T-cell (primary cell): ENCODE measurements at places on chromosomes 4 and X. TPM values are rescaled to one million over a fixed set of nuclear protein-coding genes. Genes with fewer than 3 reads are reported as not detected.

DNA sequence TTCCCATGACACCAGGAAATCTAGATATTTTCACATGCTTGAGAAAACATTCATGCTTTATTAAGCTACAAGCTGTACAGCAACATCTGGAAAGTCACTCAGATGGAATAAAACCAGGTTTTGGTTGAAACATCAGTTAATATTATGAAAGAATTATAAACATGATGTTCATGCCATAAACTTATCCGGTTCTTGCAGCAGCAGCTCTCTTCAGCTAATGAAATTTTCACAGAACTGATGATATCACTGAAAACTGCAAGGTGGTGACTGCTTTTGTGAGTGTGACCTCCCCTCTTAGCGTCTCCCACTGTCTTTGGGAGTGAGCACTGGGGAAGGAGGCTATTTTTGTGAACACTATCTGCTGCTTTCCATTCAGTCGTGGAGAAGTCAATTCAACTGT is 56.9 kb downstream of the ARHGAP10 start:
- H3K27ac ChIP-seq, result no peak overlapping the region
- H3K27me3 ChIP-seq, result no peaks in the 10 kb centered on the region
- no peak overlapping the region for H3K4me3 ChIP-seq
- peaks cover 10% of the 10 kb centered on the region for H3K4me1 ChIP-seq
- DNase-seq, result no peak

- H3K36me3 ChIP-seq, result no peaks in the 10 kb centered on the region
- no peak overlapping the region for H3K27ac ChIP-seq
- H3K4me3 ChIP-seq, result no peak overlapping the region
- no peaks in the 10 kb centered on the region for H3K4me1 ChIP-seq
- no peak for DNase-seq
These were observed 125.3 kb downstream of the SCFD2 start for GRCh38 chr4:53240573-53240972.

- H3K27ac ChIP-seq, result no peak overlapping the region
- no peak overlapping the region for H3K4me3 ChIP-seq
- peaks cover 4% of the 10 kb centered on the region for H3K27me3 ChIP-seq
These were observed 16.8 kb upstream of the LAP3 start for GRCh38 chr4:17560065-17560673.

DNA sequence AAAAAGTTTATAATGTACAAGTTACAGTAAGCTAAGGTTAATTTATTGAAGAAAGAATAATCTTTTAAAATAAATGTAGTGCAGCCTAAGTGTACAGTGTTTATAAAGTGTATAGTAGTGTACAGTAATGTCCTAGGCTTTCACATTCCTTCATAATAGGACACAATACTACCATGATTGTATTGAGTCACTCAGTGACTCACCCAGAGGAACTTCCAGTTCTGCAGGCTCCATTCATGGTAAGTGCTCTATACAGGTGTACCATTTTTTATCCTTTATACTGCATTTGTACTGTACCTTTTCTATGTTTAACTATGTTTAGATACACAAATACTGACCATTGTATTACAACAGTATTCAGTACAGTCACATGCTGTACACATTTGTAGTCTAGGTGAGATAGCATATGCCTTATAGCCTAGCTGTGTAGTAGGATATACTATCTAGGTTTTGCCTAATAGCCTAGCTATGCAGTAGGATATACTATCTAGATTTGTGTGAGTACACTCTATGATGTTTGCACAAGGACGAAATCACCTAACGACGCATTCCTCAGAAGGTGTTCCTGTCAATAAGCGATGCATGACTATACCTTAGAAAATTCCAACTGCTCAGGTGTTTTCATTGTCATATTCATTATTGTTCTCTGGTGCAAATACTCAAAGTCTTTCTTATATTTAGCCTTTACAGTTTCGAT is 5.5 kb upstream of the TMEM255A start:
- no peak overlapping the region for H3K27ac ChIP-seq
- H3K36me3 ChIP-seq, result no peaks in the 10 kb centered on the region
- peaks cover 5% of the 10 kb centered on the region for H3K27me3 ChIP-seq
- no peak overlapping the region for H3K4me3 ChIP-seq
- H3K4me1 ChIP-seq, result no peaks in the 10 kb centered on the region

DNA sequence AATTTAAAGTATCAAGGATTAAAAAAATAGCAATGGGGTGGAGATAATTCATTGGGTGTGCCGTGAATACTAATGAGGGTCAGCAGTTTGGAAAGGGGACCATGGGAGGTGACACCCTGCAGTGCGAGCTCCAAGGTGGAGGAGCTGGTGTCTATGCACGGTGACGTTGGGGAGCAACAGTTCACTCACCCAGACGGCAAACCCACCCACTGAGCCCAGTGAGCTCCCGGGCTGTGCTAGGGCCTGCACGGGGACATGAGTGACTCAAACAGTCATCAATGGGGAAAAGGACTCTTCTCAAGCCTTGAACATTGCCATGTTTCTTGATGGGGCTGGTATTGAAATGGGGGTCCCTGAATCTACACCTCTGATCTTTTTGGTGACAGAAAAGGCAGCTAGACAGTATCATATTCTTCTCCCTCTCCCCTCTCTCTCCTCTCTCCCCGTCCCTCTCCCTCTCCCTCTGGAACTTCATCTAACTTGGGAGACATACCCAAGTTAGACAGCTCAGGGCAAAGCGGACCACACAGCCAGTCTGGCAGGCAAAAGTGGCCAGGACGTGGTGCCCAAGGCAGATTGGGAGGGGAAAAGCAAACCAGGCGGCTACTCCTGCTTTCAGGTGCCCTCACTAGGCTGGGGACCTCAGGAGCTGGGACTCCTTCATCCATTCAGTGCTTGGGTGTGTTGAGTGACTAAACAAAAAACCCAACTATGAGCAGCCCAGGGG is 26.3 kb upstream of the PPP2R2C start:
- H3K27me3 ChIP-seq, result no peaks in the 10 kb centered on the region
- H3K4me1 ChIP-seq, result no peaks in the 10 kb centered on the region
- no peaks in the 10 kb centered on the region for H3K36me3 ChIP-seq
- no peak overlapping the region for H3K27ac ChIP-seq

GRCh38 chr4:56391270-56391669 is 4.0 kb upstream of the AASDH start:
- no peaks in the 10 kb centered on the region for H3K36me3 ChIP-seq
- H3K4me3 ChIP-seq, result no peak overlapping the region
- DNase-seq, result no peak
- no peak overlapping the region for H3K27ac ChIP-seq
- H3K27me3 ChIP-seq, result no peaks in the 10 kb centered on the region

- H3K27ac ChIP-seq, result no peak overlapping the region
- H3K4me1 ChIP-seq, result no peaks in the 10 kb centered on the region
- no peak for DNase-seq
- no peak overlapping the region for H3K4me3 ChIP-seq
These were observed 8.8 kb upstream of the TLL1 start for GRCh38 chr4:165864271-165864670.

DNA sequence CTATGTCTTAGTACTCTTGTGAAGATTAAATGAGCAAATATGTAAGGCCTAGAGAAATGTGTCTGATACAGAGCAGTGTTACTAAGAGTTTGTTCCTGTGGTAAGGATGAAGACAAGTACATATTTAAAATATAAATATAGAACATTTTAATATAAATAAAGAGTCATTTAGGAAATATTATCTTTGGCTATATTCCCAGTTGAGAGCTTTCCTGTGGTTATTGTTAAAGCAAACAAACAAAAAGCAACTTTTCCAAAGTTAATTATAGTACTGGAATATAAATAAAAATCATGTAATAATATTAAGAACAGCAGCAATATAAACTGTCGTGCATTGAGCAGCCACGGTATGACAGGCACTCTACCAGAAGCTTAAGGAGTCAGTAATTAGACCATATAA is 472.5 kb downstream of the INPP4B start:
- no peak for DNase-seq
- peaks cover 8% of the 10 kb centered on the region for H3K4me1 ChIP-seq
- no peaks in the 10 kb centered on the region for H3K36me3 ChIP-seq
- no peak overlapping the region for H3K4me3 ChIP-seq
- no peak overlapping the region for H3K27ac ChIP-seq

DNA sequence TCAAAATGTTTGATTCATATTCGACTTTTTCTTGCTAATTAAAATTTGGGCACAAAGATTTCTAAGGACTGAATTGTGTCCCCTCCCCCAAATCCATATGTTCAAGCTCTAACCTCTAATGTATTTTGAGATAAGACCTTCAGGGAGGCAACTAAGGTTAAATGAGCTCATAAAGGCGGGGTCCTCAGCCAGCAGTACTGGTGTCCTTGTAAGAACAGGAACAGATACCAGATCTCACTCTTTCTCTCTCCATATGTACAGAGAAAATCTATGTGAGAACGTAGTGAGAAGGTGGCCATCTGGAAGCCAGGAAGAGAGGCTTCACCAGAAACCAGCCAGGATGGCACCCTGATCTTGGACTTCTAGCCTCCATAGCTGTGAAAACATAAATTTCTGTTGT is 116.9 kb downstream of the VEGFC start:
- no peaks in the 10 kb centered on the region for H3K4me1 ChIP-seq
- no peak overlapping the region for H3K4me3 ChIP-seq
- no peak for DNase-seq

DNA sequence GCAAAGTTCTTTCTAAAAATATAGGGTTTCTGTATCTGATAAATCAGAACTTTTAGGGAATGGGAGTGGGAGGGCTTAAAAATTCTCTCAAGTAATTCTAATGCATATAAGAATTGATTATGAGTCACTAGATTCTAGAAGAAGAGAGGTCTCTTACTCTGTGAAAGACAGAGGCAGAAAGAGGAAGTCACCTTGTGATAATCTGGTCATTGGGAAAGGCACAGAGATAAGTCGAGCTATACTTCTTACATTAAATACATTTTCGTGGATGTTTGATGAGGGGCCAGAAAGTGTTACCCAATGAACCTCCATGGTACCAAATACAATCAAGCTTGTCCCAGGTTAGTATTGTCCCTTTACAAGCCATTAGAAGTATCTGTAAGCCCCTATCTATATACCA is 134.4 kb downstream of the MAD2L1 start:
- no peaks in the 10 kb centered on the region for H3K36me3 ChIP-seq
- no peak overlapping the region for H3K4me3 ChIP-seq
- DNase-seq, result no peak
- H3K27me3 ChIP-seq, result no peaks in the 10 kb centered on the region
- no peaks in the 10 kb centered on the region for H3K4me1 ChIP-seq

- no peaks in the 10 kb centered on the region for H3K36me3 ChIP-seq
- H3K4me1 ChIP-seq, result peaks cover 18% of the 10 kb centered on the region
- H3K27me3 ChIP-seq, result peaks cover 6% of the 10 kb centered on the region
- peak overlapping the region; percentile 44 for H3K4me3 ChIP-seq
- no peak overlapping the region for H3K27ac ChIP-seq
These were observed 11.6 kb downstream of the PDZD4 start for GRCh38 chrX:153818571-153819383.

DNA sequence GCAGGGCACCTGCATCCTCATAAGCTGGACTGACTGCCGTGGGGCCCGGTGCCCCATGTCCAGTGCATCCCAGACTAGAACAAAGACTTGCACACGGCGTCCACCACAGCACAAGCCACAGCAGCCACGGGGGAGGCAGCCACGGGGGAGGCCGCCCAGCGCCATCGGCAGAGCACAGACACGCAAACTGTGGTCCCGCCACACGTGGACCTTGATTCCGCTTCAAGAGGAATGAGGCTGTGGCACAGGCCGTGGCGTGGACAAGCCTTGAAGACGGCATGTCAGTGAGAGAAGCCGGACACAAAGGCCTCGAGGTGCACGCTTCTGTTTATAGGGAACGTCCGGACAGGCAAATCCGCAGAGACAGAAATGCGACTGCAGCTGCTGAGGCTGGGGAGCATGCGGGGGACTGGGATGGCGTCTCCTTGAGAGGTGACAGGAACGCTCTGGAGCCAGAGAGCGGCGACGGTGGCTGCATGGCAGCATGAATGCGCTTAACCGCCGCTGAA is 10.1 kb upstream of the CPLX1 start:
- no peaks in the 10 kb centered on the region for H3K27me3 ChIP-seq
- DNase-seq, result no peak
- peaks cover 15% of the 10 kb centered on the region for H3K4me1 ChIP-seq
- no peak overlapping the region for H3K4me3 ChIP-seq
- H3K36me3 ChIP-seq, result no peaks in the 10 kb centered on the region

DNA sequence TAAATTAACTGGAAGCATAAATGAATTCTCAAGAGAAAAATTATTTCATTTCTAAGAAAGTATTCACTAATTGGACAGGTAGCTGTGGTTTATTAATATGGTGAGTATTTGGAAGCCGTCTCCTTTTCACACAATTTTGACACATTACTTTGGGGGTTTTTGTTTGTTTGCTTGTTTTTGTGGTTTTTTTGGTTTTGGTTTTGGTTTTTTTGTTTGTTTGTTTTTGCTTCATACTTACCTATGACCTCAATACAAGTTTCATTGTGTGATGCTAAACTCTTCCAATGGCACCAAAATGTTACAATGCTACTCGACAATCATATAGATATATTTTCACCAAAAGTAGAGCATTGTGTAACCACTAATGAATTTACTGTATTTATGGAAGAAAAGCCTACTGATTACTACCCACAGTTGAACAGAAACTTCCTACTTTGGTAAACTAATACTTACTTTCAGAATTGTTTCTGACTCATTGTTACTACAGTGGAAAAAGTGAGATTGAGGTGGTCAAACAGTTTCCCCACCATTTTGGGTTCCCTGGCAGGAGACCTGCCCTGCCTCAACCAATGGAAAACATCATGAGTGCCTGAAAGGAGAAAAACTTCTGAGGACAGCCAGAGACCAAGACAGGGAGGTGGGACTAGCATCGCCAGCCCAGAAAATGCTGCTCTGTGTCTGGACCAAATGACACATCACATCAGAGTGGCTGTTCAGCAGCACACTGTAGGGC is 443.1 kb downstream of the HNRNPD start:
- H3K27me3 ChIP-seq, result no peaks in the 10 kb centered on the region
- no peak for DNase-seq
- H3K27ac ChIP-seq, result no peak overlapping the region
- no peaks in the 10 kb centered on the region for H3K36me3 ChIP-seq

The ZDHHC15 gene
- 0.75 TPM for total RNA-seq

The ETNPPL gene
- total RNA-seq, result 0.13 TPM

The KCTD8 gene
- total RNA-seq, result not detected

The PAGE1 gene
- not detected for total RNA-seq

The FGF13 gene
- not detected for total RNA-seq

The LRPAP1 gene
- total RNA-seq, result 81.2 TPM
